ENCODE measurements at places on chromosomes 12 and 14.

- DNase-seq, result no peak
These were observed 883.7 kb upstream of the TMEM132C start for GRCh38 chr12:127383281-127383680.

- peak; percentile 1 for DNase-seq
These were observed 178.6 kb downstream of the ADGRD1 start for GRCh38 chr12:131132118-131132892.

DNA sequence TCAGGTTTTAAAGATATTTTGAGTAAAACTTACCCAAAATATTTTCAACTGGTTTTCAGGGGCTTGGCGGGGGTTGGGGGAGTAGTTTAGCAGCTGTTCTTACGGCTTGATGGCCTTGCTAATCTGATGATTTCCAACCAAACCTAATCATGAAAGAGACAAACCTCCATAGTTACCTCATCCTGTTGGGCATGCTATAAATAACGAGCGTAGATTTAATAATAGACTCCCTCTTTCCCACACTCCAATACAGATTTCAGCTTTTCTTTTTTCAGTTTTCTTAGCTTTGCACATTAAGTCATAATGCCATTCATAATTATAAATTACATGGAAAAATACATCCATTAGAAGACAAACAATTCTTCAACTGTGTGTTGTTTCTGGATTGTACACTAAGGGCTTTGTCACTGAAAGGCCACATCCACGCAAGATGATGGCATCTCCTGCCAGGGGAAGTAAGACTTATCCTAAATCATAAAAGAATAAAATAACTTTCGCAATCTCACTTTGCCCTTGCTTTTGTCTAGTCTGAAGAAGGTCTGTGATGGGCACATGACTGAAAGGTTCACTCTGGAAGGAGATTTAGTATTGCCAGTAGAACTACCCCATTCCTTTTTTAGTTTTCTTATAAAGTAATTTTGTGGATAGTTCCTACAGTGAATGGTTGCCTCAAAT, 23.2 kb downstream of the ITPR2 start:
- no peak for DNase-seq

DNA sequence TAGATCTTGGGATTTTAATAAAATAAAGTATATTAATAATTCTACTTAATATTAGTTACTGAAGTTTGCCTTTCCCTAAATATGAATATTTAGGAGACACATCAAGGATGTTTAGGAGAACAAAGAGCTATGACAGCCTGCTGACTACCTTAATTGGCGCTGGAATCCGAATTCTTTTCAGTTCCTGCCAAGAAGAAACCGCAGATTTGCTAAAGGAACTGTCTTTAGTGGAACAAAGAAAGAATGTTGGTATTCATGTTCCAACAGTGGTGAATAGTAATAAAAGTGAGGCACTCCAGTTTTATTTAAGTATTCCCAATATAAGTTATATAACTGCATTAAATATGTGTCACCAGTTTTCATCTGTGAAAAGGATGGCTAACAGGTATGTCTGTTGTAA, 54.5 kb downstream of the MIS18BP1 start:
- peak; percentile 49 for DNase-seq

GRCh38 chr12:98274430-98275130, 240.8 kb upstream of the TMPO start:
- DNase-seq, result no peak

GRCh38 chr12:47891356-47891755, 13.4 kb downstream of the VDR start:
- no peak for DNase-seq

GRCh38 chr12:51082561-51083125, 753 bp downstream of the CSRNP2 start:
- peak; percentile 39 for DNase-seq

GRCh38 chr14:56738020-56738419, 72.3 kb downstream of the OTX2 start:
- no peak for DNase-seq

DNA sequence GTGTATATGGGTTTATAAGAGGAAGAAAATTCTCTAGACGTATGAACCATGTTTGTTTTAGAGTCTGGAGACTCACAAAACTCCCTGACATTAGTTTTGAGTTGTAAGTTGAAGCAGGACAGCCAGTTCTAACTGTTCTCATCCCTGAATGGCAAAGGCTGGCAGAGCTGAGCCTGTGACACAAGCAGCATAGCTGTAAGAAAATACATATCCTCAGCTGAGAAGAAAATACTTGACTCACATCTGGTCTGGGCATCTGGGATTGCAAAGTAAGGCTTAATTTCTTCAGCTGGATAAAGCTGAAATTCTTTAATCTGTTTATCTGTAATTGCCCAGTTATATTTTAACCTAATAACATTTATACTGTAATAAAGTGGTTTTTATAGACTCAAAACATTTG, 156.3 kb downstream of the PELI2 start:
- no peak for DNase-seq

DNA sequence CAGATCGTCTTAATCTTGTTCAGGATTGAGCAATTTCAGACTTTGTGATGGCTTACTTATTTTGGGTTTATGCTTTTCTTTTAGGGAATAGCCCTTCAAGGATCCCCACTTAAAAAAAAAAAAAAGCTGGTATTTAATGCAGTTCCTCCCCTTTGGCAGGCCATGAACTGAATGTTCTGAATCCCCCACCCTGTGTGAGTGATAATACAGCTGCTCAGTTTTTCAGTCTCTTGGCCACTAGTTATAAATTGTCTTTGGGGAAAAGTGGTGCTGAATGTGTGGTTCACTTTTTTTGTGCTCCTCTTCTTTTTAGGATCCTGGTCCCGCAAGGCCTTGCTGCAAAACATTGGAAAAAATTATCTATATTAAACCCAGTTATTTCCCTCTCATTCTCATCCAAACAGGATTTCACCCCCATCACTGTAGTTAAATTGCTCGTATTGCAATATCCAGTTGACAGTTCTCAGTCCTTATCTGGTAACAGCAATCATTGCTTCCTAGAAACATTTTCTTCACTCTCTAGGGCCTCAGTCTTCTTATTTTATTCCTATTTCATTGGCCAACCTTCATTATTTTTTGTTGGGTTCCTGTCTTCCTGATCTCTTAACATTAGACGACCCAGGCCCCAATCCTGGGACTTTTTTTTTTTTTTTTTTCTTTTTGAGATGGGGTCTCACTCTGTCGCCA, 73.1 kb upstream of the PAWR start:
- DNase-seq, result no peak

DNA sequence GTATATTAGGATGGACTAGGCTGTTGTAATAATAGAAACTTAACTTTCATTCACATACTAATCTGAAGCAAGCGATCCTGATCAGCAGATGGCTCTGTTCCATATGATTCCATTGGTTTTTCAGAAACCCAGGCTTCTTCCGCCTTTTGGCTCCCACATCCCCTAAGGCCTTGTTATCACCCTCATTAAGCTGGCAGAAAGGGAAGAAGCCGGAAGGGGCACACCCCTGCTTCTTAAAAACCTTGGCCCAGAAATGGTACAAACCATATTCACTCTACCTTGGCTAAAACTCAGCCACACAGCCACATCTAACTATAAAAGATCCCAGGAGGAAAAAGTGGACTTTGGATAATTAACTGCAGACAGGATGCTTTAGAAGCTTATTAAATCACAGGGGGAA, 329.2 kb downstream of the PCNX1 start:
- DNase-seq, result no peak

DNA sequence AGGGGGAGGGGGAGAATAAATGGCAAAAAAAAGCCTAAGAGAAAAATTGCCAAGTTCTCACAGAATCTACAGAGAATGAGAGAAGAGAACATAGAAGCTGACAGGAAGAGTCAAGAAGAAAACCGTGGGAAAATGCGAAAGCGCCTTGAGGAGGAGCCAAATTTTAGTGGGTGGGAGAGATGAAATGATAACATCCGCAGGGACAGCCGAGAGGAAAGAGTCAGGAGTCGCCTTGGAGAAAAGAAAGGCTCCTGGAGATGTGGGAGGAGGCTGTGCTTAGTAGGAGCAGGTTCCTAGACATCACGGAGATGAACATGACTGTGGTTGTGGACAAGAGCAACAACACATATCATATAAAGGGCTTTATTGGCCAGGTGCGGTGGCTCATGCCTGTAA, 49.4 kb downstream of the PHLDA1 start:
- peak; percentile 75 for DNase-seq

DNA sequence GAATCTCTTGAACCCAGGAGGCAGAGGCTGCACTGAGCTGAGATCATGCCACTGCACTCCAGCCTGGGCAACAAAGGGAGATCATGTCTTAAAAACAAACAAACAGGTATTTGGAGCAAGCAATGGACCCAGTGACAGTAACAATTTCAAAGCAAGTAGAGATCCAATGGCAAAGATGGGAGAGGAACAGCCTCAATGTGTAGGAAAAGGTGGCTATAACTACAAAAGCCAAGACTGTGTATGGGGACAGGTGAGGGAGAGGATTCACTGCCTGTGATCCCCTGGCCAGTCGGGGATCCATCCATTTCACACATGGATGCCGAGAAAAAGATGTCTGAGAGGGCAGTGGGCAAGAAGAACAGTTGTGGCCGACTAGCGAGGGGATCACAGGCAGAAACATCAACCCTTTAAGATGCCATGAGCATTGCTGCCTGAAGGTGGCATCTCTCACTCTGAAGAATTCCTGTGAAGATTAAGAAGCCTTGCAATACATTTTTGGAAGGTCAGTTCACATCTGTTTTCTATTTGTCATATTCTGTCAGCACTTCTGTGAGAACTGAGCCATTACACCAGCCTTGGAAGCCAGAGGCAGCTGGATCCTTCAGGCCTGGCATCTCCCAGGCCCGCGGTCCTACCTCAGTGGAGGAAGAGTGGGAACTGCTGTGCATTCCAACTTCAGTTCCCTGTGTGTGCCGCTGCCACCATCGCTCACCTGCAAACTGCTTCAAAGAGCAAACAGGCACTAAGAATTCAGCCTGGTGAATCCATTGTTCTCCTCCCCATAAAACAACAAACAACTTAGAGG, 54.5 kb upstream of the FRS2 start:
- peak; percentile 95 for DNase-seq

DNA sequence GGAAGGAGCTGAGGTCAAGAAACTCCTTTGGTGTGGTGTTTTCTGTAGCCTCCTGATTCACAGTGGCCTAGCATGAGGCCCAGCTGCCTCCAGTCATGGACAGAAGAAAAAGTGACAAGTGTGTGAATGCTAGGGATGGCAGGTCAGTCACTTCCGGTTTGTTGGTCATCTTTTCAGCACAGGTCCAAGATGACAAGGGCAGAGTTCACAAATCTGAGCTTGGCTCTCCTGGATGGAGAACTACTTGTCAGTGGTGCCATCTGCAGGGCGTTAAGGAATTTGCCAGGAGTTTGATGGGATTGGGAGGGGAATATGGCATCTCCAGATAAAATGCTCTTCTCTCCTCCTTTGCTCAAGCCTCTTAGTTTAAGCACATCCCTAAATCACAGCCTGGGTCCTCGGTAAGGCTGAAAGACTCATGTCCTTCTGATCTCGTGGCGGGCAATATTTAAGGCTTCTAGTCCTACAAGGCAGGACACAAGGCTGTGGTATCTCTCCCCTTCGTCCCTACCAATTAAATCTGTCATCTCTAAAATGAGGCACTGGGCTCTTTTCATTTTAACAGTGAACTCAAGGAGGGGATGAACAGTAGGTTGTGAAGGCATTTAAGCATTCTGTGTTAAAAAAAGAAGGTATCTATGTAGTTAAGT, 10.0 kb downstream of the TUBA1B start:
- DNase-seq, result peak; percentile 71

DNA sequence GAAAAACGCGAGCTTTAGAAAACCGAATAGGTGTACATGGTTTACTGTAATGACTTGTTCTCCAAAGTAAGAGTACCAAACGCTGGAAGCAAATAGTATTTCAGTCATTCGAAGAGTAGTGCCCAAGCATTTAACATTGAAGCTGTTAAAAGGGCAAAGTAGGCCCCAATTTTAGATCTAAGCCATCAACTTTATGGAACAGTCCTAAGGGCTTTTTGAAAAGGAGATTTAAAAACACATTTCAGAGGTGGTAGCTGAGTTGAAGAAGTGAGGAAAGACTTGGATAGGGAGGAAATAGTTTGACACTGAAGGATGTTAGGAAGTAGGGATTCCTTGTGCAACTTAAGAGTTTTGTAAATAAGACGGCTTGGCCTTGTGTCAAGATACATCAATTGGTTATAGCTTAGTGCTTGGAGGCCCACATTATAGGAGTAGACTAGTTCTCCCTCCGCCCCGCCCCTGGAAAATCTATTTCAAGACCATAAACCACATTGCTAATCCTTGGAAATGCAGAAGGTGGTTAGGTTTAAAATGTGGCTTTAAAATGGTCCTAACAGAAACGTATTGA, 783 bp upstream of the TUBA1B start:
- DNase-seq, result peak; percentile 50

DNA sequence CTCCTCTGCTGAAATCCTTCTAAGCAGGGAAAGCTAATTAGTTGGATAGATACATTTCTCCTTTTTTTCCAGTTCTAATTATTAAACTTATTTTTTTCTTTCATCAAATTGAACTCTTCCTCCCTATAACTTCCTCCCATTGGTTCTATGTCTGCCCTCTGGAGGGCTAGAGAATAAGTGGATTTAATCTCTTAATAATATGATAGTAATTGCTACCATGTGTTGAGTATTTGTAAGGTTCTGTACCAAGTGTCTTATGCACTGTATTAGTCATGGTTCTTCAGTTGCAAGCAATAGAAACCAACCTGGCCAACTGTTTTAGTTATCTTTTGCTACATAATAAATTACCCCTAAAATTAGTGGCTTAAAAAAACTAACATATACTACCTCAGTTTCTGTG, 190.5 kb upstream of the PLXNC1 start:
- DNase-seq, result peak; percentile 8

DNA sequence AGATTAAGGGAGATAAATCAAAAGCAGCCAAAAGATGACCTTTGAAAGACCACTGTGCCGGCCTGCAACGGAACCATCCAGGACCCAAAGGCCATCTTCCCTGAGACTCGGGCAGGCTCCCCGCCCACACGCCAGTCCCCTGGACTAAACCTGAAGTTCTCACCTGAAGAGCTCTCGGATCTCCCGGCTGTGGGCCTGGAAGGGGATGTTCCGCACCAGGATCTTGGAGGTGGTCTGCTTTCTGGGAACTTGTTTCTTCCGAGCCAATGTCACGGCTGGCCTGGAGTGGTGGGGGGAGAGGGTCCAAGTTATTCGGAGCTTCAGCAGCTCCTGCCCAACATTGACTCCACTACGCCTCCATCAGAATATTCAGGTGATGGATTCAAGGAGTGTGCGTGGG, 51.3 kb downstream of the RBM19 start:
- DNase-seq, result no peak

- peak; percentile 13 for DNase-seq
These were observed 1004.4 kb downstream of the AACS start for GRCh38 chr12:126069549-126070165.

GRCh38 chr12:12979731-12980259, 20.3 kb downstream of the HEBP1 start:
- DNase-seq, result peak; percentile 98

GRCh38 chr12:68034567-68034966, 45.3 kb downstream of the IFNG-AS1 start:
- no peak for DNase-seq

- no peak for DNase-seq
These were observed 70.7 kb downstream of the SUSD6 start for GRCh38 chr14:69682136-69682535.

GRCh38 chr14:85619851-85620250, 89.9 kb downstream of the FLRT2 start:
- DNase-seq, result peak; percentile 4

- peak; percentile 58 for DNase-seq
These were observed 33.5 kb downstream of the SLC6A12 start for GRCh38 chr12:180445-180844.

- peak; percentile 89 for DNase-seq
These were observed 98.0 kb upstream of the RTL1 start for GRCh38 chr14:101001311-101002069.

- DNase-seq, result no peak
These were observed 9.9 kb upstream of the DYRK2 start for GRCh38 chr12:67638694-67639093.
